Type B pancreatic cell (in vitro differentiated cells): ENCODE measurements at places on chromosomes 11 and 22.

- no peaks in the 10 kb centered on the region for H3K36me3 ChIP-seq
- H3K27ac ChIP-seq = no peak overlapping the region
- no peaks in the 10 kb centered on the region for H3K4me1 ChIP-seq
- DNase-seq = no peak
Measured at GRCh38 chr11:66559142-66559865, 9.1 kb downstream of the CTSF start.

DNA sequence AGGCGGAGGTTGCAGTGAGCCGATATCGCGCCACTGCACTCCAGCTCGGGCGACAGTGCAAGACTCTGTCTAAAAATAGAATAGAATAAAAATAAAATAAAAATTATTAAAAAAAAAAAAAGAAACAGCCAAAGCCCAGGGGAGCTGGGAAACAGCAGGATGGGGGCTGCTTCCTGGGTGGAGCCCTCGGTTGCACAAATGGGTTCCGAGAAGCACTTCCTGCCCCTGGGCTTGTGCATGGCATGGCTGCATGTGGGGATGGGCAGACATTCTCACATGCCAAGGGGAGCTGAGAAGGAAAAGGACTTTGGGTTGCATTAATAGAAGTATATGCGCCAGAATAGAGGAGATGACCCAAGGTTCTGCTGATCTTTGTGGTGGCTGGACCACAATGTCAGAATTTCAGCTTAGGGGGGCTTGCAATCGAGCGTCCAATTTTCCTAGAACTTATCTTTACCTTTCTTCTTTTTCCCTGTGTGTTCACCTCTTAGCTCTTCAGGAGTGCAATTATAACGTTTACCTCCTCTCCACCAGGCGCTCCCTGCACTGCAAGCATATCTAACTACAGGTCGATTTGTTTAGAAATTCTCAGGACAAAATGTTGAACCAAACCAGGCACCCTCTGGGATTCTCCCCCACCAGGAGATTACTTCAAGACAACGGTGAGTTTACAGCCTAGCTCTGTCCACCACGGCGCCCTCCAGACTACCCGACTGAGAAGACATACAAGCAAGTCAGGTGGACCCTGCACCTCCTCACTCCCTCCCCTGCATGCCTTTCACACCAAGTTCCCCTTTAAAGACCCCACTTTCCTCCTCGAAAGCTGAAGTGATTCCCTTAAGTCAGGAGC is 53.2 kb downstream of the SHISAL1 start:
- H3K4me1 ChIP-seq = peaks cover 3% of the 10 kb centered on the region
- DNase-seq = peak; percentile 39
- H3K4me3 ChIP-seq = no peak overlapping the region
- H3K36me3 ChIP-seq = peaks cover 4% of the 10 kb centered on the region

- H3K36me3 ChIP-seq = no peaks in the 10 kb centered on the region
- H3K4me1 ChIP-seq = peaks cover 12% of the 10 kb centered on the region
- H3K27me3 ChIP-seq = peaks cover 43% of the 10 kb centered on the region
- H3K27ac ChIP-seq = peak within 1 kb of the TSS; percentile 75
Measured at GRCh38 chr22:38793721-38794466, at the start of gene DNAL4. Gene DNAL4 (minus strand): TSS chr22:38794143. CDS start chr22:38782731, 11,412 bp downstream.

- H3K27ac ChIP-seq = no peak overlapping the region
- peak; percentile 68 for DNase-seq
- no peaks in the 10 kb centered on the region for H3K36me3 ChIP-seq
Measured at GRCh38 chr22:29217827-29218757, 12.4 kb downstream of the EMID1 start.
